Bone marrow (tissue), 2 donors: ENCODE measurements at places on chromosomes 3 and 15.

- DNase-seq, result no peak
Measured at GRCh38 chr15:42087926-42088800, 6.2 kb downstream of the PLA2G4D start.

DNA sequence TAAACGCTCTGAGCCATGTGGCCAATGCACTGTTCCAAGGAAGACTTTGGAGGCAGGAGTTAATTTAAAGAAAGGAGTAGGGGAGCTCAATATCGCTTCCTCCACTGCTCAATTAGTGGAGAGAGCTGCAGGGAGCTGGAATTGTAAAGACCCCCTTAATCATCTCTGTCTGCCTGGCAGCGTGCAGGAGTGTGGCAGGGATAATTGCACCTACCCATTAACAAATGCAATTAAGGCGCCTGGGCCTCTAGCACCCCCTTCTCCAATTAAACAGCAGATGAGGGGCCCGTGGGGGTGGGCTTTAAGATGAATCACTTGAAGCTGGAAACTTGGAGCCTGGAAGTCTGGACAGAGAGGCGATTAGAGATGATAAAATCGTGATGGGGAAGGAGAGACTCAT lies 61.7 kb upstream of the GLCE start:
- DNase-seq, result no peak

DNA sequence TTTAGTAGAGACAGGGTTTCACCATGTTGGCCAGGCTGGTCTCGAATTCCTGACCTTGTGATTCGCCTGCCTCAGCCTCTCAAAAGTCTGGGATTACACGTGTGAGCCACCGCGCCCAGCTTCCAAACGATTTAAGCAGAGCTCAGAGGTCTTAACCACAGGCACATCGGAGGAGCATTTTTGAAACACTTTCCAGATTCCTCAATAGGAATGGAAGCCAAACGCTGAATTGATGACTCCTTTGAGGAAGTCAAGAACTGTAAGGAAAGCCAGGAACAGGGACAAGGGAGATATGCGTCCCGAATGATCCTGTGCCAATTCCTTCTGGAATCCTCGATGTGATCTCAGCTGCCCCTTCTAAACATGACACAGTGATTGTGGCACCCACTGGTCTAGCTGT lies 40.0 kb downstream of the TRH start:
- DNase-seq, result no peak

GRCh38 chr3:129001806-129002572 lies 885 bp downstream of the EFCC1 start:
- no peak for DNase-seq

GRCh38 chr3:150132101-150132749 lies 161.5 kb upstream of the PFN2 start:
- no peak for DNase-seq

- no peak for DNase-seq
Measured at GRCh38 chr15:69314131-69314530, 15.4 kb downstream of the PAQR5 start.

- no peak for DNase-seq
Measured at GRCh38 chr3:159189994-159190669, 388.3 kb downstream of the MFSD1 start.

DNA sequence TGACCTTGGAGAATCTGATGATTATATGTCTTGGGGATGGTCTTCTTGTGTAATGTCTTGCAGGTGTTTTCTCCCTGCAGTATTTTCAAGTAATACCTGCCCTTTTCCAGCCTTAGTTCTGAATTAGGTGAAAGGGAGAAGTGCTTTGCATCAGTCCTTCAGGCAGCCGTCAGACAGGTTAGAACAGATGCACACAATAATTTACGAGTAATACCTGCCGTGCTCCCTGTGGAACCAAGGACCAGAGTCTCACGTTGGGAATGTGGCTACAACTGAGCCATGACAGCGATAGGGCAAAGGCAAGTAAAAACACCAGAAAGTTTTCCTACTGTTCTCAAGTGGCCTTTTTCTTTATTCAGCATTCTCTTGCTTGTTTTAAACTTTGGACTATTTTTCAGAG lies 69.1 kb downstream of the CHCHD6 start:
- DNase-seq, result no peak

- no peak for DNase-seq
Measured at GRCh38 chr3:39428745-39429201, 22.3 kb downstream of the RPSA start.

DNA sequence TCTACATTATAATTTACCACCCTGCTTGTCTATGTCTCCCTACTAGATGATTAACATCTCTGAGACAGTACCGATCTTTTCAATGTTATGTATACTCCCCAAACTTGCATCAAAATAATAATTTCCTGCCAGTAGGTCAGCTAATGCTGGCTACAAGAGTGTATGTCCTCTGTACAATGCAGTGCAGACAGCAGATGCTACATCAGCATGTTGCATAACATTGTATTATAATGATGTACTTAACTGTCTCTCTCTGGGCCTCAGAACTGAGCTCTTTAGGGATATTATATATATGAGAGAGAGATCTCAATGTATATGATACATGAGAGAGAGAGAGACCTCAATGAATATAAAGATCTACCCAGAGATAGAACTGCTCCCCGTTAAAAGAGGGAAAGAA lies 456.6 kb downstream of the SHQ1 start:
- no peak for DNase-seq

DNA sequence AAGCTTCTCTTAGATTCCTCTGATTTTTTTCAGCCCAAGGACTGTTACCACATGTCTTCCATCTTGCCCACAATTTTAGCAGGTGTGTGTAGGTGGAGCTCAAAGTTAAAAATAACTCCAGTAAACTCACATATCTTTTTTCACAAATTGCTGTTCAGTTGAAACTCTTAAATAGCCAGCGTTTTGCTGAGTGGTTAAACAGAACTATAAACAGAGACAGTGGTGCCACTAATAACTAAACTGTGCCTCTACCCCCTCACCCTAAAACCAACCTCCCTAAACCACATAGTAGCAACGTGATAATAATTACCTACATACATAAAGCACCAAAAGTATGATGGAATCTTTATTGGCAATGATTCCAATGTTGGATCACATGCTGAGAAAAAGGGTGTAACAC lies 525.1 kb downstream of the PDCD6IP start:
- DNase-seq, result no peak

- DNase-seq, result no peak
Measured at GRCh38 chr3:58079773-58080172, 71.6 kb downstream of the FLNB start.

DNA sequence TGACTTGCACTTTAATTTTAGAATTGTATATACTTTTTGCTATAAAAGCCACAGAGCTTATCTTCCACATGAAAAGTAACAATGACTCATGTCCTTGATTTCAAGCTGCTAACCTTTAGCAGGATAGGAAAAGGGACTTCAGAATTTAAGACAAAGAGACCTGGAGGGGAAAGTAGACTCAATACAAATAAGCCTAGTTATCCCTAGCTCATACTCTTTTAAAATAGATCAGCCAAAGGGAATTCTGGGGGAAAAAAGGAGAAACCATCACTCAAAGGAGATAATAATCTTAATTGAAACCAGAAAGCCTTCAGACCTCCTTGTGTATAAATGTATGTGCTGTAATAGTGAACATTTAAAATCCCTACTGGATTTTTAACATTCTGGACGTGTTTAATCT lies 930.3 kb downstream of the NTRK3 start:
- no peak for DNase-seq

- no peak for DNase-seq
Measured at GRCh38 chr15:62607643-62608042, 434.9 kb upstream of the TPM1 start.
